ENCODE measurements at places on chromosomes 7 and 10.
A peak's percentile ranks its signal among the peaks of the same experiment; 100 is the strongest.

DNA sequence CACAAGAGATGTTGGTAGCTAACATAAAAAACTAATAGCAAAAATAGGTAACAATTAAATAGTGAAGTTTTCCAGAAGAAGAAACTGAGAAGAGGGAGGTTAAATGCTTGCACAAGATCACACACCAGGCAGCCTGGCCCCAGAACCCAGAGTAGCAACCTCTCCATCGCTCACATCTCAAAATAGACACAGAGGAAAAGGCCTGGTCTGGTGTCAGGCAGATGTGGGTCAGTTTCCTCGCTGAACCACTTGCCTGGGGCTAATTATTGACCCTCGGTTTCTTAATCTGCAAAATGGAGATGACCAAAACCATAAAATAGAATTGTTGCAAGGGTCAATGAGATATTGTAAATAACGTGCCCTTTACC lies 44.5 kb upstream of the STK17A start:
- DNase-seq, result no peak

DNA sequence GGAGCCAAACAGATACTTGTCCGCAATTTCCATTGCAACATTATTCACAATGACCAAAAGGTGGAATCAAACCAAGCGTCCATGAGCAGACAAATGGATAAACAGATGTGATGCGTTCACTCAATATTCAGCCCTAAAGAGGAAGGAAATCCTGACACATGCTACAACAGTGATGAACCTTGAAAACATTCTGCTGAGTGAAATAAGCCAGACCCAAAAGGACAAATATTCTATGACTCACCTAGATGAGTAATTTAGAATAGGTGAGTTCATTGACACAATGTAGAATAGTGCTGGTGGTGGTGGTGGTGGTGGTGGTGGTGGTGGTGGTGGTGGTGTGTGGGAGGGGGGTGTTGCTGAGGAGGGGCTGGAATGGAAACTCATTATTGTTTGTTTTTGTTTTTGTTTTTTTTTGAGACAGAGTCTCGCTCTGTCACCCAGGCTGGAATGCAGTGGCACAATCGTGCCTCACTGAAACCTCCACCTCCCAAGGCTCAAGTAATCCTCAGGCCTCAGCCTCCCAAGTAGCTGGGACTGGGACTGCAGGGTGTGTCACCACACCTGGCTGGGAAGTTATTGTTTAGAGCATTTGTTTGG lies 28.6 kb downstream of the SMKR1 start:
- DNase-seq, result peak; percentile 91

DNA sequence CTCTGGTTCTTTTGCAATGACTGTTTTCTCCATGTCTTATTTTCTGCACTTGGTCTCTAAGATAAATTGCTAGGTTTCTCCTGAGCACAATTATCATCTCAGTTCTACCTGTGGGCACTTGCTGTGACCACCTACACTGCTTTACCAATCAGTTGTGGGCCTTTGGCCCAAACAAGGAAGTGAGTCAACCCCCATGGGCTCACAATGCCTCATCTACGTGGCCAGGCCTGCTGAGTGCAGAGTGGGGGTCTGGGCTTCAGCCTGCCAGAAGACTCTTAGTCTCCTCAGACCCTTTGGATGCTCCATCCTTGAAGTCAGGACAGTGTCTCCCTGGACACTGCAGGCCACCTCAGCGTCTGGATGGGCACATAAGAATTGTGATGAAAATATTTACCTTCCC lies 20.3 kb downstream of the SCART1 start:
- DNase-seq, result no peak

GRCh38 chr10:58384095-58384494 lies 1.1 kb upstream of the TFAM start:
- no peak for DNase-seq

GRCh38 chr7:157644946-157645345 lies 308.1 kb downstream of the DNAJB6 start:
- DNase-seq, result no peak

DNA sequence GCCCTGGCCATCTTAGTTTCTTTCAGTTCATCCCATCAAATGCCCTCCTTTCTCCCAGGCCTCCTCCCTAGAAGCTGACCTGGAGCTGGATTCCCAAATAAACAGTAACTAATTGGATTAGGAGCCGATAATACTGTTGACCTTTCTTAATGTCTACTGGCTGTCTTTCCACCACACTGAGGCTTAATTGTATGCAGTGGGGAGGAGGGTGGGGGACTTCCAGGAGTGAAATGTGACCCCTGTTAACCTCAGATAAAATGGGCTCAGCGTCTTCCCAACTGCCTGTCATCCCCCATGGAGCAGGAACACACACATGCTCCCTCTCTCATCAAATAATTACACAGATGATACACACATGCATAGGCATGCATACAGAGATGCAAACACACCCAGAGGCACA lies 53.7 kb upstream of the LBX1 start:
- DNase-seq, result no peak

GRCh38 chr7:28520074-28521015 lies 108.0 kb downstream of the CREB5 start:
- no peak for DNase-seq

DNA sequence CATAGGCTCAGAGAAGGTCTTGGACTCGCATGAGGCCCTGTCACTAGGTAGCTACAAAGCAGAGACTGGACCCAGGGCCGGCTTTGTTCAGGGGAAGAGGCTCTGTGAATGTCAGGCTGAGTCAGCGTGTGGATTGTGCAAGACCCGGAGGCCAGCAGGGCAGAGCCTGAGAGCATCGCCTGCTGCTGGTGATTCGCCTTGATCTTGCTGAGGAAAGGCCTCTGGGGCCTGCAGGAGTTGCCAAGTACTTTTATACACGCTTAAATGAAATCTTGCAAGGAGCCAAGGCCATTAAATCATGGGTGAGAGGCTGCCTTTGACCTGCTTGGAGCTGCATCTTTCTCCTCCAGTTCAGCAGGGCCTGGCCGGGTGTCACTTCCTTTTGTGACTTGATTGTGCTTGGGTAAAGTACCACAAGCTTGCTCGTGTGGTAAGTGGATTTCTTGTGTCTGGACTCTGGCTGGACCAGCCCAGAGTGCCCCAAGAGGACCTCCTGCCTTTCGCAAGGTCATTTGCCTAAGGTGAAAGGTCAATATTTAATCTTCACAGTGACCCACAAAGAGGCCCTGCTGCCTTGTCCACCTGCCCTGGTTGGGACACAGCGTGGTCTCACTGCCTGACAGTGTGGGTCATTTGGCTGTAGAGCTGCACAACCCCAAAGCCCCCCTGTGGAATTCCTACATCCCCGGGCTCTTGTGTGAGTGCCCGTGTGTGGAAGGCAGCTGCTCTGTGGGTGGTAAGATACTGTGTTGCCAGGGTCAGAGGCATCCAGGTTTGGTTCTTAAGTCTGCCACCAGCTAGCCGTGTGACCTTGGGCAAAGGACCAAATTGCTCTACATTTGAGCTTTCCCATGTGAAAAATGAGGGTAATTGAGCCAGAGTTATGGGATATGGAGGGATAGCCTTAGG lies 38.6 kb upstream of the SH2D4B start:
- DNase-seq, result peak; percentile 99

GRCh38 chr10:103273041-103273441 lies 3.9 kb upstream of the INA start:
- peak; percentile 100 for DNase-seq

DNA sequence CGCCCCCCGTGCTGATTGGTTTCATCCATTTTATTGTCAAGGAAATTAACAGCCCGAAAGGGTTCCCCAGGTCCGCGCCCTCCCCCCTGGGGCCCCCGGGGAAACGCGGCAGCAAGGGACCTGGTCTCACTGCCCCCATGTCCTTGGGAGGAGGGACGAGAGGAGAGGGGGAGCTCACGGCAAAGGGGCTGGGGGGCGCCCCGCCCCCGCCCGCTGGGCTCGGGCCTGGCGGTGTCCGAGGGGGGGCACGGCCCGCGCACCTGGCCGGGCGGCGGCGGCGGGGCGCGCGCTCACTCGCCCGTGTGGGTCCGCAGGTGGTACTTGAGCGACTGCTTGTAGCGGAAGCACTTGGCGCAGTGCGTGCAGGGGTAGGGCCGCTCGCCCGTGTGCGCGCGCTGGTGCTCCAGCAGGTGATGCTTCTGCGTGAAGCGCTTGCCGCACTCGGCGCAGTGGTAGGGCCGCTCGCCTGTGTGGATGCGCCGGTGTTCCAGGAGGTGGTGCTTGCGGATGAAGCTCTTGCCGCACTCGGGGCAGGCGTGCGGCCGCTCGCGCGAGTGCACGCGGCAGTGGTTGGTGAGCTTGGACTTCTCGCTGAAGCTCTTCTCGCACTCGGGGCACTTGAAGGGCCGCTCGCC lies 29.3 kb downstream of the ZNF777 start:
- no peak for DNase-seq

- peak; percentile 90 for DNase-seq
Measured at GRCh38 chr10:31157123-31158010, 125.7 kb upstream of the ZNF438 start.

- DNase-seq, result no peak
Measured at GRCh38 chr7:891805-892204, 15.5 kb downstream of the GET4 start.

GRCh38 chr10:3006093-3006492 lies 61.3 kb upstream of the PFKP start:
- DNase-seq, result no peak

DNA sequence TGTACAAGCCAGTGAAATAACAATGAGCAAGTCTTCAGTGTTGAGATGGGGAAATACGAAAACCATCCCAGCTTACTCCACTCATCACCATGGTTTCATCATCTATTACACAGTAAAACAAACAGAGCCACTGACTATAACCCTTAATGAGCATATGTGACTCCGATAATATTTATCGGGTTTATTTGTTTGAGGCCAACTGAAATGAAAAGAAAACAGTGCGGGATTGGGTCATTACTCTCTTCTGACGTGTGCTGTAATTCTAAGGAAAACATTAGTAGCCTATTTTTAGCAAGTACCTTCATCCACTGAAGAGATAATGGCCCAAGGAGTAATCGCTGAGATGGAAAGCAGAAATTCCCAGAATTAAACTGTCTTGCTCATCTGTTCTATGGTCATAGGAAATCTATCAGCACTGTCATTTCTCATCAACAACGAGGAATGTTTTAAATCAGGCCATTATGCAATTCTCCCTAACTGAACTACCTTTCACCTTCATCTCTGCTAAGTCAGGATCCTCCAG lies 716.5 kb downstream of the INHBA start:
- DNase-seq, result peak; percentile 99

GRCh38 chr10:3785851-3786271 lies 852 bp upstream of the KLF6 start:
- DNase-seq, result peak; percentile 59

DNA sequence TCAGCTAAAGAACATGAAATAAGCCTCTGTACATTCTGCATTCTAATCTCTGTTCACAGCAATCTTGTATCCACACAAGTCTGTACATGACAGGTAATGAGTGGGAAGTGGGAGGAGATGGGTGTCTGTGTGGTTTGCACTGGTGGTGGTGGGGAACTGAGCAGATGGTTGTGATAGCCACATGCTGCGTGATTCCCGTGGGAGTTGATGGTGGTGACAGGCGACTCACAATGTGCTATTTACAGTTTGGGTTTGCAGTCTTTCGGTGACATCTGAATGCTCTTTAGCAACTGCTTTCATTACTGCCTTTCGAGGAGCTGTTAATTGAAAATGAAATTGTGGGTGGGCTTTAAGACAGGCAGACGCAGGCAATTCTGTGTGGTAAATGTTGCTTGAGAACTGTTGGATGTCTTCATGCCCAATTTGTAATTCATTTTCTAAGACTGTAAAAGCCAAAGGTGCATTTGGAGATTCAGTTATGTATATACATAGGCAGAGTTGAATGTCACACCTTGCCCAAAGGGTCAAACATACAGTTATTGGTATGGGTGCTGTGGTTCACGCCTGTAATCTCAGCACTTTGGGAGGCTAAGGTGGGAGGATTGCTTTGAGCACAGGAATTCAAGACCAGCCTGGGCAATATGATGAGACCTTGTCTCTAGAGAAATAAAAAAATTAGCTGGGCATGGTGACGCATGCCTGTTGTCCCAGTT lies 308.2 kb downstream of the AUTS2 start:
- peak; percentile 55 for DNase-seq

GRCh38 chr7:5183899-5184298 lies 6.1 kb upstream of the WIPI2 start:
- DNase-seq, result no peak

DNA sequence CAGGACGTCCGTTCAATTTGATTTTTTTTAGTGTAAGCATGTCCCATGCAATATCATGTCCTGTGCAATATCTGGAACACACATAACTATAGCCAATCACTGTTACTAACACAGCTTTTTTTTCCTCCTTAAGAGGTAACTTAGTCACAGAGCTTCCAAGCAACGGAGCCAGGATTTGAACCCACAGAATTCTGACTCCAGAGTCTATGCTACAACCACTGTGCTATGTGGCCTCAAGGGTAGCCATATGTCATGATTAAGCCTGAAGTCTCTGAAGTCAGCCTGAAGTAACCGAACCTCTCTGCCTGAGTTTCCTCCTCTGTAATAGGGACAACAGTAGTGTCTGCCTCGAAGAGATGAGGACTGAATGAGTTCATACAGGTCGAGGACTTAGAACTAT lies 42.2 kb upstream of the TCF7L2 start:
- peak; percentile 34 for DNase-seq

- DNase-seq, result no peak
Measured at GRCh38 chr10:50517626-50518025, 106.1 kb downstream of the SGMS1 start.

DNA sequence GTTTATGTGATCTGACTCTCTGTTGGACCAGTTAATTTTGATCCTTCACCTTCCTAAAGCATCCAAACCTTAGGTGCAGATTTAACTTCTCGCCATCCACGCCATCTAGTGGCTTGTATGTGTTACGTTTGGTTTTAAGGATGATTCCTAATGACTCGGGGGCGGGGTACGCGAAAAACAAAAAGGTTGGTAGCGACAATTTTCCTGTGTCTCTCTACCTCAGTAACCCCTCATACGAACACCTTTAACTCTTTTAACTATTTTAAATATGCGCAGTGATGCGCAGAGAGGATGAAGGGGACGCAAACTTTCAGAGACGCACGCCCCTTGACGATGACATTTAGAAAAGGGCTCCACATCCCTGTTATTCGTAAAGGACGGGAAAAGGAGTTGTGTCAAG lies 714 bp upstream of the KCND2 start:
- DNase-seq, result peak; percentile 79

DNA sequence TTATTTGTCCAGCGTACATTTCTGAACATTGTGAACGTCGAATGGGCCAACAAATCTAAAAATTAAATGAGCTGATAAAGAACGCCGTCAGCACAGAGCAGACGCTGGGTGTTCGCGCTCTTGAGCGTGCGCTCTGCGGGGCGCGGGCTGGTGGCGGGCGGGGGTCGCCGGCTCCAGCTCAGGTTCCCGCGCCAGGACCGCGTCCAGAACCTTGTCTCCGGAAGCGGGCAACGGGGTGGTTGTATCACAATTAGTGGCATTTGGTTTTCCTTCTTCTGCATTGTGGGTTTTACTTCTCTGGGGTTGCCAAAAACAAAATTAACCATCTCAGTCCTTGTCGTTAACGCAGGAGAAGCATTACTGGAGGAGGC lies 2.4 kb downstream of the CYP2E1 start:
- DNase-seq, result no peak

GRCh38 chr10:103983367-103983911 lies 16.5 kb downstream of the SLK start:
- DNase-seq, result no peak

DNA sequence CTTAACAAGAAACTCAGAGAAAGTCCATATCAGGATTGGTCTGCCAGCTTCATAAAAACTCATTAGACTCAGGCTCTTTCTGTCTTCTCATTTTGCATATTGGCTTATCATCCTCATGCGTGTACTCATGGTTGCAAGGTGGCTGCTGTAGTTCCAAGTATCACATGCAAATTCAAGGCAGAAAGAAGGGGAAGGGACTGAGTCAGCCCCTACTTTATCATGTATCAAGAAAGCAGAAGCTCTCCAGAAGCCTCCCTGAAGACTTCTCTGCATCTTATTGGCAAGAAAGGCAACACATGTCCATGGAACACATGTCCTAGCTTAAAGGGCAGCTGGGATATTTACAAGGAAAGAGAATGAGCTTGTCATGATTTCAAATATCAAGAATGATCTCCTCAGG lies 19.4 kb upstream of the EZH2 start:
- no peak for DNase-seq

Measured in fibroblast of mammary gland (primary cell).